HFF-Myc (cell line): ENCODE measurements at places on chromosomes 2 and 18.
A peak's percentile ranks its signal among the peaks of the same experiment; 100 is the strongest.

GRCh38 chr2:20664071-20664390 is 2.9 kb upstream of the GDF7 start:
- no peak for DNase-seq

DNA sequence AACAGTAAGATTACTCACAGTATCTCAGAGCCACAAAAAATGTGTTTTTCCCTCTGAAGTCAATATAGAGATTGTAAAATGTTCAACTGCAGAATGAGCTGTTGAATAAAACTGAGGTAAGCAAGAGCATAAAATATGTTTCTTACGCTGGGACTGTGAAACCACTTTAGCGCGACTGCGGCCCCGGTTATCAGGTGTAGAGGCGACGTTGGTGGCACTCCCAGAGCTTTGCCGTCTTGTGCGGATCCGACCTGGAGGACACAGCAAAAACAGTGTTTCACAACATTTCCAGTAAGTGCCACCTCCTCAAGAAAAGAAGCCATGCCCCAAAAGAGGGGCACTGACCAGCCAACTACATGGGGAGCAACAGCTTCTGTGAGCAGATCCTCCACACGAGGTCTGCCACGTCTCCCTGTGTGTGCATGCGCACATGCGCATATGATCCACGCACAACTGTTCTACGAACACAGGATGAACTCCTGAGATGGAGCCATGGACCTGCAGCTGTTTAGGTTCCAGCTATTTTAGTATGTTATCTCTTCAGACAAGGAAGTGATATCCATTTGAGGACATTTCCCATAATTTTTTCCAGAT is 100.7 kb upstream of the RNU4ATAC start:
- no peak for DNase-seq

GRCh38 chr2:173998386-173998785 is 33.2 kb upstream of the SP3 start:
- DNase-seq: no peak

DNA sequence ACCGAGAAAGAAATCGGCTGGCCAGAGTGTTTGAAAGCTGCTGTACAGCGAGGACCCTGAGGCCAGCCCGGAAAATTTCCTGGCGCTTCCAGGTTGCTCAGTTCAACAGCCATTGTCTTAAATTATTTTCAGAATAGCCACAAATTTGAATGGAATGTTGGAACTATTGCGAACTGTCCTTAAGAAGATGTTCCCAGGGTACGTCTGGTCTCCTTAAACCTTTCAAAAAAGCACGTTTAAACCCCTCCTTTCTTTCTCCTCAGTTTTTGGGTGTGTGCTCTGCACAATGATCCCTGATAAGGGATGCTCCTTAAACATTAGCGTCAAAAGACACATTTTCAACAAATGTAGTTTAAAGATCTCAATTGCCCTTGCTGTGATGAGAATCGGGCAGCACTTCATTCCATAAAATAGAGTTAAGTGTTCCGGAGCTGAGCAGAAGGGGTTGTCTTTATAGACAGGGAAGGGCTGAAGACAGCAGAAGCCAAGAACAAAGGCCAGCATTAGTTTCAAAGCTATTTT is 14.5 kb upstream of the LPIN2 start:
- no peak for DNase-seq

- DNase-seq: no peak
Measured at GRCh38 chr2:55985406-55985805, 61.8 kb upstream of the EFEMP1 start.

DNA sequence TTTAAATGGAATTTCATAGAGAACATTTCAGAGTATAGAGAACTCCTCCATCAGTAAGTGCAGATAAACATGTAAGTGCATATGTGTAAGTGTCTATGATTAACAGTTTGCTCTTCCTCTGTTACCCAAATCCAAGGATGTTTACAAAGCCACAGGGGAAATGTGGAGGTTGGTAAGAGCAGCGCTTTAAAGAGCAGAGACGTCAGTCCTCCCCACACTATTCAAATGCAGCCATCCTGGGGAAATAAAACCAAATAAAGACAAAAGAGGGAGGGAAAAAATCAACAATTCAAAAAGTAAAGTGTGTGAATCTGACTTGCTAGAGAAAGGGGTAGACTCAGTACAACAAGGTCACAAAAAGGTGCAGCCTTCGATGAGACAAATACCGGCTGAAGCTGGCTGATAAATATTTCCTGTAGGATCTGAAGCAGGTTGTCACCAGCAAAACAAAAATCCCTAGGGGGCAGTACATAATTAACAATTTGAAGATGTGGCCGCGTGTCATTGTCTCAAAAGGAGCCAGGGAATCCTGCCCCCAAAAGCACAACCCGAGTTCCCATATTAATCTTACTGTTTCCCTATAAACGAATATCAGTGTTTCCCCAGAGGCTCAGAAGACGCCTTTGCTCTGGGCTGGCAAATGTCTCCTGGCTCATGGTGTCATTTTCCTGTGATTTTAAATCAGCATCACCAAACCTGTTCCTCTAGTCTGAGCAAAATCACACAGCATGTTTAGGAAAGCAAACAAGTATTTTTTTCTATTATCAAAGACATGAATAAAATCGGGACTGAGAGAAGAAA is 216.5 kb downstream of the CDCA7 start:
- no peak for DNase-seq

DNA sequence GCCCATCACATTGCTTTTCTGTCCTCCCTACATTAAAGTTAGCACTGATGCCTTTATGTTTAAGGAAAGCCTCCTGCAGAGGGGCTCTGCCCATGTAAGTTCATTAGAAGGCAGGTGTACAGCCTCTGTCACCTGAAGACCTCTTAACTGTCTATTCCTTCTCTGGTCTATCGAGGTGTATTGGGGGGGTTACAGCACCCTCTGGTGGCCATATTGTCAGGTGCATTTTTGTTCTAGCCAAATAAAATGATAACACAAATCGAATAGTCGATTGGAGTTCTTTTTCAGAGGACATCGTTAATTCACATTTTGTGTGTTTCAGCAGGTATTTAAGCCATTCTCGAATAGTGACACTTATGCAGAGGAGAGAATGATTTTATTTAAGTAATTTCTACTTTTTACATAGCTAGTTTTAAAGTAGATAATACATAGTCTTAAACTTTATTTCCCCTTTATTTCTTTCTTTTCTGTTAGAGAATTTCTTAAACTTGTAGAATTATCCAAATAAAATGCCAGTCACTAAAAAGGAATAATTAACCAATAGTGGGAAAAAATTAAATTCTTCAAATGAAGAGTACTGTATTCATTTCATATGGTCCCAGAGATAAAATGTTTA is 136.8 kb downstream of the NEDD4L start:
- no peak for DNase-seq

DNA sequence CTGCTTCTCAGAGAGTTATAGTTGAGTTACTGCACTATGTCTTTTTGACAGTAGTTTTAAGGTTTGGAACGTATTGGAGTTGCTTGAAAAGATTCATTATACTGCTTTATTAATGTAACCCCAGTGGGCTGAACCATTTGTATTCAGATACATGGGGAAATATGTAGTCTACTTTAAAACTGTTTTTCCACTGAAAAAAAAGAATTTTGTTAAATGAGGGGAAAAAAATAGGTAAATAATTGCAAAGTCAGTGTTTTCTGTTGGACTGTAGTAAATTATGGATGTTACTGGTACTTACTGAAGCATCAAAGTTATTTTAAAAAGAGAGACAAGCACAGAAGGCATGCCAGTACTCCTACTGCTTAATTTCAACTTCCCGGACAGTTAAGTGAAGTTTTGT is 36.4 kb downstream of the ZC3H15 start:
- DNase-seq: no peak

GRCh38 chr2:126913329-126913728 is 14.6 kb downstream of the TEX51 start:
- DNase-seq: no peak

GRCh38 chr2:237280229-237280628 is 133.7 kb downstream of the COL6A3 start:
- peak; percentile 99 for DNase-seq

DNA sequence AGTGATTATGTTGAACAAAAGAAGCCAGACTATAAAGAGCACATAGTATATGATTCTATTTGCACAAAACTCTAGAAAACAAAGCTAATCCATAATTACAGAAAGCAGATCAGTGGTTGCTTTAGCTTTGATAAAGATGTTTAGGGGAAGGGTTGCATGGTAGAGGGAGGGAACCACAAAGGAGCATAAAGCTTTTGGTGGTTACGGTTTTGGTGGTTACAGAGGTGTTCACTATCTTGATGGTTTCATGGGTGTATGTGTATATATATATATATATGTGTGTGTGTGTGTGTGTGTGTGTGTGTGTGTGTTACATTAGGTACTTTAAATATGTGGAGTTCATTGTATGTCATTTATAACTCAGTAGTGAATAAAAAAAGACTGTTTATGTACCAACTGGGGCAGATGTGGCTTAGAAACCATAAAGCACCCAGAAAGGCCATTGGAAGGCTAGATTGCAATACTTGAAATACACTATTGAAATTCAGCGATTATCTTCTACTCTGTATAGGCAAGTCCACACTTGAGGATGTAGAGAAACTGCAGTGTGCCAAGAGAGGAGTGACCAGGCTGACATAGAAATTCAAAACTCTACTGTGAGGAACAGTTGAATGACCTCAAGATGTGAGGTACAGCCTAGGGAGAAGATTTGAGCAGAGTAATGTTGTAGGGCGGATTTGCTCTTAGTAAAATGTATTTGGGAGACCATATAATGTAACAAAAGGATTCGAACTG is 60.6 kb downstream of the CAB39 start:
- DNase-seq: no peak

- peak; percentile 91 for DNase-seq
Measured at GRCh38 chr18:8800445-8800844, 95.1 kb downstream of the MTCL1 start.

DNA sequence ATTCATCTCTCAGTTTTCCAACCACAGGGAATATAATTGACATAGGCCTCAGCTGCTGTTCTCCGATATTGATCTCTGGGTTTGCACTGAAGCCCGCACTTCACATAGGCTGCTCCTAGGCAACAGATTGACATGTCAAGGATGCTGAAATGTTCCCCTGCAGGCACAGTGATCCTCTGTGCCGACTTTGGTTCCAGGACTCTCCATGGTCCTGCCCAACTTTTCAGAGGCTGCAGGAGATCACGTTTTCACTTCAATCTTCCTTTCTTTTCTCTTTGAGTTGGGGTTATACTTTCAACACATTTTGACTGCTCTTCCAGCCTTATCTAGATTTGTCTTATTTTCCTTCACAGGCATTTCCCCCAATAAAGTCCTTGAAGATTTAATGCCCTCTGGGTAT is 1361.0 kb downstream of the DSC3 start:
- no peak for DNase-seq

DNA sequence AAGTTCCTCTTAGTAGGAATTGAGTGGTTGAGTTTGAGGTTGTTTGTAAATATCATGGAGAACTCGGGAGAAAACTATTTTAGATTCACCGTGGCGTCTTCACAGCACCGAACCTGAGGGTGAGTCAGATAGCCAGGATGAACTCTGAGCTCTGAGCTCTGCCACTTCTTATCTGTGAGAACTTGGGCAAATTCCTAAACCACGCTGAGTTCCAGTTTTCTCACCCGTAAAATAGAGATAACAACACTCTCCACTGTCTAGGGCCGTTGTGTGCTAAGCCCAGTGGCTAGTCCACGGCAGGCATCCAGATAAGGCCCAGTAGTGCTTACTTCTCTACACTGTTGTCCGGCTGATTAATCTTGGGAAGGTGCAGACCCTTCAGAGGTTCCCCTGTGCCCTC is 7.0 kb downstream of the KIF5C start:
- DNase-seq: no peak

DNA sequence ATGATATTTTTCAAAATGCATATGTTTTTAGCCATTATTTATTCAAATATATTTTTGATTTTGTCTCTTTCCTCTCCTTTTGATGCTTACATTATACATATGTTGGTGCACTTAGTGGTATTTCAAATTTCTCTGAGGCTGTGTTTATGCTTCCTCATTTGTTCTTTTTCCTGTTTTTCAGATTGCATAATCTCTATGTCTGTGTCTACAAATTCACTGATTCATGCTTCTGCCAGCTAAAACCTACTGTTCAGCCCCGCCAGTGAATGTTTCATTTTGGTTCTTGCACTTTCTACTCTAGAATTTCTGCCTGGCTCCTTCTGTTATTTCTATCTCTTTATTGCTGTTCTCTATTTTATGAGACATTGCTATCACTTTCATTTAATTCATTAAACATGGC is 951.7 kb upstream of the CNTNAP5 start:
- no peak for DNase-seq

- no peak for DNase-seq
Measured at GRCh38 chr2:14826518-14826917, 194.0 kb downstream of the LRATD1 start.

DNA sequence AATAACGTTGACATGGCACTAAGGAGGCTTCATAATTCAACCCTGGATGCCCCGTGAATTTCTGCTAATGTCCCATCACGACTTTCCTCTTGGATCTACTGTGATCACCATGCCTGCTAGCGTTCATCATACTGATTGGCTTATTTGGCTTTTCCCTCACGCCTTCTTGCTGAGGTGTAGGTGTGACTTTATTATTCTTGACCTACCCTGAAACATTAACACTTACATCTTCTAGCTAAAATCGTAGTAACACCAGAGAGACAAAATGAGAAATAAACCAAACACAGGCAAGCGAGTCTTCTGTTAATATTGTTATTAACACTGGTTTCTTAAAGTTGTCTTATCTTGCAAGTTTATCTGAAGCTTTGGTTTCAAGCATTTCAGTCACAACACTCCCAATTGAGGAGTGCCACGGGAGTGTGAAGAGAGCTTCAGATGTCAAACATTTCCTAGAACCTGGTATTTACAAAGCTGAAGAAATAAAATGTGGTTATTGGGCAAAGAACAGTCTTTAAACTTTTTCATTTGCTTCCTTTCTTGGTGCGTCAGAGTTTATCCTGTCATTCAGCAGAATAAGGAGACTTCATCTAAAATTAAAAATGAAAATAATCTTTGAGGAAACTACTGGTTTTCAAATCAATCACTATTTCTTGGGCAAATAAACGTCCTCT is 15.4 kb upstream of the STAT1 start:
- DNase-seq: no peak

- no peak for DNase-seq
Measured at GRCh38 chr2:102661846-102662245, 42.5 kb downstream of the SLC9A2 start.

DNA sequence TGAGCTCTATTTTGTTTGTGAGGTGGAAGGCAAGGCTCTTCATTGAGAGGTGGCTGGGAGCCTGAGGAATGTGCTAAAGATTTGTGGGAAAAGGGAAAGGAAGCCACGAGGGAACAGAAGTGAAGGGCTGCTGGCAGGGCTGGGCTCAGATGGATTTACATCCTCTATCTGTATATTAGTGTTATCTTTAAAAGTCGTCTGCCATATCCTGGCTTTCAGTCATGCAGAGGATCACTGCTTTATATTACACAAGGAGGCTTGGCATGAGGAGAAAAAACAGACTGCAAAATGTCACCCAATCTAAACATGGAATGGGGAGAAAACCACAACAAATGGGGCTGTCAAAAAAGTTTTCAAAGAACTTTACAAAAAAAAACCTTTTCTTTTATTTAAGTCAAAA is 434.4 kb downstream of the HRH4 start:
- no peak for DNase-seq

GRCh38 chr2:143762176-143762928 is 633.1 kb downstream of the ARHGAP15 start:
- no peak for DNase-seq
